Stimulated activated CD8-positive, alpha-beta memory T cell treated with anti-CD3 and anti-CD28 coated beads, Interleukin-4, amount 100 ng/mL, for 4 hours (primary cell): ENCODE measurements at places on chromosomes 6 and 20.

DNA sequence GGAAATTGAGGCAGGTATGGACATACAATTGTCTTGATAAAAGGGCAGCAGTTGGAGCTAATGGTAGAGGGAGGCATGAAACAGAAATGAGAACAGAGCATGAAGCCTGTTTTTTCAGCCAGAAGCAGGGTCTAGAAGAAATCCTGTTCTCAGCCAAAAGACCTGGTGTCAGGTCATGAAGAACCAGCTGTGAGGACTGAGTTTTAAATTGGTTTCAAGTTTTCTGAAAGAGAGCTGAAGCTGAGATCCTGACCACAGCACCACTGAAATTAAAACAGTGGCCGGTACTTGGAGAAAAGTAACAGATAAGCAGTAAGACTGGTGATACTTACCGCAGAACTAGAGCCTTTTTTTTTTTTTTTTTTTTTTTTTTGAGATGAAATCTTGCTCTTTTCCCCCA, 283.8 kb upstream of the BMP2 start:
- DNase-seq, result no peak

DNA sequence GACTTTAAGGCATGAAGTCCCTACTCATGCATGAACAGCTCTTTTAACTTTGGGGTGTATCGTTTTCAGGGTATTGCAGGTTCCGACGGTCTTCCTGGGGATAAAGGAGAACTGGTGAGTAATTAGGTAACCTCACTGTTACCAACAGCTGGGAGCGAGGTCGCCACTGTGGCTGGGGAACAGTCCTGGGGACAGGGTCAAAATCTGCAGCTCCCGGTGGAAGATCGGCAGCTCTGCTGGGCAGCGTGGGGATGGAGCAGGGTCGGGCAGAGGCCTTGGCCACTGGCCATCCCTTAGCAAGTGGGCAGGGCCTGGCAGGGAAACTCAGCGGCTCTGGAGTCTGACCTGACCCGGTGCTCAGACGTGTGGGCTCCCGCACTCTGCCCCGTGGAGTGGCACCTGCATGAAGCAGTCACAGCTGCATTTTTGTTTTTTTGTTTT, 16.1 kb downstream of the COL9A3 start:
- DNase-seq, result no peak

- DNase-seq, result no peak
These were observed 2.3 kb downstream of the BCAS4 start for GRCh38 chr20:50797142-50797541.

DNA sequence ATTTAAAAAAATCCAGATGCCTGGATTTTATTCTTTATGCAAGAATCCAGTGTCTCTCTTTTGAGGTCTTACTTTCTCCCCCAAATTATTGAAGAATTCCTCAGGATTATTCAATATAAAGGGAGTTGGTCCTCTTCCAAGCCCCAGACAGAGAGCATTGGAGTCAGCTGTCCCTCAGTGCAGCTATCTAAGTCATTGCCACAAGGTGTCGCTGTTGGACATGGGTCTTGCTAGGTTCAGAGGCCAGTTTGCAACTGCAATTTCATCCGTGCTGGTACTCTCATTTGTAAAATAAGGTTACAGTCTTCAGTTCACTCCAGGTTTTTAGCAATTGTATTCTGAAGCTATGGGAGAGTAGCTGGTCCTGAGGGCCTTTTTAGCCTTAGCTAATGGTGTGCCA, 27.8 kb downstream of the CCN2 start:
- no peak for DNase-seq

DNA sequence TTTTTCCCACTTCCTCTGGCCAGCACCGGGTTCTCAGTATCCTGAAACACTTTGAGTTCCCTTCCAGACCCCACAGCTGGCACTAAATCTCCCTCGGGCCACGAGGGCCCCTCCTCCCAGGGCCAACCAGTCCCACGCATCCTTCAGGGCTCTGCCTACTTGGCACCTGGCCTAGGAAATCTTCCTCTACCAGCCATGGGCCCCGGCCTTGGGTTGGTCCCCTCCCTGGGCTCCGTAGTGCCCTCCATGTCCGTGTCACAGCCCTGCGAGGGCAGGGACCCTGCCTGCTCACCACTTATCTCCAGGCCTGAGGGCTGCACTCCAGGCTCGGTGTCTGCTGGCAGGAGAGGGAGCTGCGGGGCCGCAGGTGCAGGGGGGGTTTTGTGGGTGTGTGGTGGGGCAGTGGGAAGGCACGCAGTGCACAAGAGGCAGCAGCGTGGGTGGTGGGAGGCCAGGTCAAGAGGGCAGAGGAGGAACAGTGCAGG, 48.8 kb upstream of the CDH22 start:
- no peak for DNase-seq

- DNase-seq, result no peak
These were observed 1.6 kb downstream of the KIAA0408 start for GRCh38 chr6:127457456-127458064.

DNA sequence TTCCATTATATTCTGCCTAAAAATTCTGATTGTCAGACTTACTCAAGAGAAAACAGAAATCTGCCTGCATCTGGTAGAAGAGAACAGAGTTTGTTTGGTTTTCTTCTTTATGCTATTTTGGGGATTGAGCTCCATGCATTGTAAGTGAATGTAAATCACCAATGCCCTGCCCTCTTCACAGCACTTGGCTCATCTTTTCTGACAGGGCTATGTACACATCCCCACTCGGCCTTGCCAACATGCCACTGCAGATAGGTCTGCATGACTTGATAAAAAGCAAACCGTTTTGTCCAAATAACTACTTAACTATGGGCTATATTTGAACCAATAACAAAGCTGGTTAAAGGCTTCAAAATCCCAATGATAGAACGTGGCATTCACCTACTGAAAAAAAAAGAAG, 117.7 kb downstream of the IBTK start:
- DNase-seq, result no peak
